ENCODE measurements at places on chromosomes 16 and 17. TPM values are rescaled to one million over a fixed set of nuclear protein-coding genes. Genes with fewer than 3 reads are reported as not detected.
A peak's percentile ranks its signal among the peaks of the same experiment; 100 is the strongest.

DNA sequence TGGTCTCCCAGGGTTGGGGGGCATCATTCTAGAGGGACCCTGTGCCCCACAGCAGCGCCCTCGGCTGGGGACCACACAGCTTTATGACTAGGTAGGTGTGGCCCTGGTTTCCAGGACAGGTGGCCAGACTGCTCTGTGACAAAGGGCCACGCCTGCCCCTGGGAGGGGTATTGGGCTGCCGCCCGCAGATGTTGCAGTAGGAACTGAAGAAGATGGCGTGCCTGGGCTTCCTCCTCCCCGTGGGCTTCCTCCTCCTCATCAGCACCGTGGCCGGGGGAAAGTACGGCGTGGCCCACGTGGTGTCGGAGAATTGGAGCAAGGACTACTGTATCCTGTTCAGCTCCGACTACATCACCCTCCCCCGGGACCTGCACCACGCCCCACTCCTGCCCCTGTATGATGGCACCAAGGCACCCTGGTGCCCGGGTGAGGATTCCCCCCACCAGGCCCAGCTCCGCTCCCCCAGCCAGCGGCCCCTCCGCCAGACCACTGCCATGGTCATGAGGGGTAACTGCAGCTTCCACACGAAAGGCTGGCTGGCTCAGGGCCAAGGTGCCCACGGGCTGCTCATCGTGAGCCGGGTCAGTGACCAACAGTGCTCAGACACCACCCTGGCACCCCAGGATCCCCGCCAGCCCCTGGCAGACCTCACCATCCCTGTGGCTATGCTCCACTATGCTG, at the start of gene SPPL2C:
Gene SPPL2C, plus strand, starts transcription at position 187 of the 681 bp plus-strand sequence. Its CDS starts 26 bp downstream, at position 213.
- no peak for DNase-seq

DNA sequence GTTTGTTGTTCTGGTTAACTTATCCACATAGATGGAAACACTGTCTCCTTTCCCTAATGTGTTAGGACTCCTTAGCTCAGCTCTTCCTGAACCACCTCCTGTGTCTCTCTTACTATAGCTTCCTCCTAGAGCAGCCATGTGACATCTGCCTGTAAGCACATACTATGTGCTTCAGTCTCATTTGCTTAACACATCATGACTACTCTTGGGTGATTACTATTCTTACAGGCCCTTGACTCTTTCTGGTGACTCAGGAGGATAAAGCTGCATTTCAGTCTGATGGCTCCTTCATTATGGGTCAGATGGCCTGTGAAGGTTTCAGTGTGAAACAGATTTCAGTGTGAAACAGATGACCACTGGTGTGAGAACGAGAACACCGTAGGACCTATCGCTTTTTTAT, 320 bp upstream of the KRTAP4-2 start:
- DNase-seq = no peak

DNA sequence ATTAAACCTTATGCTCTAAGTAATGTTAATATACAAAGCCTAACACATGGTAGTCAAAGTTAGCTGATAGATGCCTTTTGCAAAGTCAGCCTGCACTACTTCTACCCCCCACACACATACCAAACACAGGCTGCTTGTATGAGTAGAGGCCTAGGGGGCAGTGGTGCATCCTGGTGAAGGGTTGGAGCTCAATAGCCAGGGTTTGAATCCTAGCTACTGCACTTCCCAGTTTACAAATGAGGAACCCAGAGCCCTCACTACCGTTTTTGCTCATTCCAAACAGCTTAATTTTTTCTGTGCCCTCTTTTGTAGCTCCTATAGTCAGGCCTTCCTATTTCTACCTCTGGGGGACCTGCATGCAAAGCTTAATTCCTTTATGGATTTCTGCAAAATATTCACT, 18.9 kb upstream of the HYDIN start:
- no peak for DNase-seq

The KRTAP29-1 gene
- not detected for total RNA-seq

- DNase-seq = no peak
These were observed 135.8 kb upstream of the CA10 start for GRCh38 chr17:52294301-52294700.

DNA sequence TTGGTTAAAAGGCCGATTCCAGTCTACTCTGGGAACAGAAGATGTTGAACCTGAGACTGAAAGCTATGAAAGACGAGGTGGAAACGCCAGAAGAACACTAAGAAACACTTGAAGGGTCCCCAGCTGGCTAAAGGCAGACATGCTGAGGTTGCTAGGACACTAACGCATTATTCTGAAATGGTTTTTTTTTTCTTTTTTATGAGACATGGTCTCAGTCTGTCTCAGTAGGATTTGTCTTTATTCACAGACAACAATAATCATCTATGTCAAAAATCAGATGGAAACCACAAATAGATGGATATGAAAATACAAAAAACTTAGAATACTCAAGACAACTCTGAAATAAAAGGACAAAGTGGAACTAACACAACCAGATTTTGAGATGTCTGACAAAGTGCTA, 35.0 kb upstream of the RASD1 start:
- DNase-seq = no peak

The SNAI3 gene
- 0.09 TPM for total RNA-seq

- peak; percentile 97 for DNase-seq
These were observed 15.8 kb downstream of the ZNF213 start for GRCh38 chr16:3150346-3151218.

DNA sequence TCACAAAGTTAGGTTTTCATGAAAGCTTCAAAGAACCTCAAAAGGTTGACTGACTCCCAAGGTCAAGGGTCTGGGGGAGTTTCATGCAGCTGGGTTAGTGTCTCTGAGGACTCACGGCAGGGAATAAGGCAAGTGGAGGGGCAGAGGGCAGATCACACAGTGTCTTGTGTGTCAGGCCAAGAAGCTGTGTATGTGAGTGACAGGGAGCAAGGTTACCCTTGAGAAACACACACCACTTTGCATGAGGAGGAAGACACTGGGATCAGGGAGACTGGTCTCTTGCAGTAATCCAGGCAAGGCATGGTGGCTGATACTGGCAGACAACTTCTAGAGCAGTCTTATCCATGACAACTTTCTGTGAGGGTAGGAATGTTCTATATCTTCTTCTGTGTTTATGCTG, 6.3 kb downstream of the FLOT2 start:
- peak; percentile 19 for DNase-seq

- DNase-seq = peak; percentile 75
These were observed 2.2 kb upstream of the EFTUD2 start for GRCh38 chr17:44901411-44901921.

- DNase-seq = no peak
These were observed 96.8 kb downstream of the PGS1 start for GRCh38 chr17:78475211-78475610.

The CCDC78 gene
- total RNA-seq = 0.65 TPM

DNA sequence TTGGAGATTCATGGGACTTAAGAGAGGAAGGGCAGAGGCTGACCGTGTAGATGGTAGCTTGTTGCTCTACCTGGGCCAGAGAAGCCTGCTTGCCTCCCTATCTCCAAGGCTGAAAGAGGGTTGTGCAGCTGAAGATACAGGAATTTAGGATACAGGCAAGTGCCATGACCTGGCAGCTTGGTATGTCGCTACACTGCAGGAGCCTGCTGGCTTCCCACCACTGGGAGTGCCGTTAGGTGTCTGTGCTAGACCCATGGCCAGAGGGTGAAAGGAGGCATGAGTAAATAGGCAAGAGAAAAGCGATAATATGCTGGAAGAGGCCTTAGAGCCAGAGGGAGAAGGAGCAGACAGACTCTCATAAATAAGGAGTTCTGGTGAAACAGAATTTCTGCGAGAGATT, 10.6 kb downstream of the NAA60 start:
- no peak for DNase-seq

DNA sequence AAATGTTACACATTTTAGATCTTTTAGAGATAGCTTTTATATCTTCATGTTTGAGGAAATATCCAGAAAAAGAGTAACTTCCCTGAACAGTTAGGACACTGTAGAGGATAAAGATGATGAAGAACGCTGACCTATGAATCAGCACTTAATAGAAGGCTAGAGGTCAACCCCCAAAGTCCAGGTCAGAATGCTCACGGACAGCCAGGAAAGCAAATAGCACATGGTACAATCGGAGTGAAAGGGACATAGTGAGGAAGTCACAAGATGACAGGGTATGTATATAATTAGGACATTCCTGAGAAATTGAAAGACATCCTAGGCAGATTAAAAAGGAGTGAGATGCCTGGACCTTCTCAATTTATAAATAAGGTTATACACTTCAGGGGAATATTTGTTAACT, 55.1 kb upstream of the CNTNAP4 start:
- no peak for DNase-seq
